OCI-LY7 (cell line): ENCODE measurements at places on chromosomes 2 and 18. TPM values are rescaled to one million over a fixed set of nuclear protein-coding genes. Genes with fewer than 3 reads are reported as not detected.

DNAJC5G gene
- total RNA-seq = 18.1 and 18.2 TPM in 2 replicates

WNT10A gene
- 6.4 and 11.4 TPM in 2 replicates for total RNA-seq

ANKRD30BL gene
- 0.79 TPM in 1 of 2 replicates, not detected in the other for total RNA-seq

ICA1L gene
- total RNA-seq = 11.1 and 12.0 TPM in 2 replicates

SPP2 gene
- not detected in 2 replicates for total RNA-seq

PKDCC gene
- total RNA-seq = not detected in 2 replicates

PAIP2B gene
- total RNA-seq = 6.9 and 8.2 TPM in 2 replicates

FIGN gene
- total RNA-seq = not detected in 2 replicates

INPP5D gene
- total RNA-seq = 92.6 and 109 TPM in 2 replicates

- no peak for DNase-seq
These were observed 27.7 kb upstream of the ACTR2 start for GRCh38 chr2:65199891-65200290.

DNA sequence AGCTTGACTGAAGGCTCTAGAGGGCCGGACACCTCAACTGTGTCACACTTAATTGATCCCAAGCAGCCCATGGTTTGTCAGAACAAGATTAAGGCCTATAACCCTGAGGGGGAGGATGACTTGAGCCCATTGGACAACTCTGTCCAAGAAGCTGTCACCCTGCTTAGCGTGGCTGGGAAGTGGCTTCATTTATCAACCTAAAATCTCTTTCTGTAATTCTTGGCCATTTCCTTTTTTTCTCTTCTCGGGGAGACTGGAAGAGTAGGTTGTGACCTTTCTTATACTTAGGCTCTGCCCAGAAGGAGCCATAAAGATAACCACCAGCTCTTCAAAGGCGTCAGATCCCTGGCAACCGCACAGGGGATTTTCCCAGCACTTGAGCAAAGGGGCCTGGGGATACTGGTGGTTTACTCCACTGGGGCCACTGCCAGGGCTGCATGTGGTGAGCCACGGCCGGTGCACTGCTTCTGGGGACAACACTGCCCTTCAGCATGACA is 265.5 kb downstream of the CYRIA start:
- no peak for DNase-seq

GRCh38 chr2:192773044-192773443 is 578.3 kb upstream of the TMEFF2 start:
- DNase-seq = no peak

GRCh38 chr2:11564816-11565567 is 31.1 kb downstream of the GREB1 start:
- DNase-seq = no peak

DNA sequence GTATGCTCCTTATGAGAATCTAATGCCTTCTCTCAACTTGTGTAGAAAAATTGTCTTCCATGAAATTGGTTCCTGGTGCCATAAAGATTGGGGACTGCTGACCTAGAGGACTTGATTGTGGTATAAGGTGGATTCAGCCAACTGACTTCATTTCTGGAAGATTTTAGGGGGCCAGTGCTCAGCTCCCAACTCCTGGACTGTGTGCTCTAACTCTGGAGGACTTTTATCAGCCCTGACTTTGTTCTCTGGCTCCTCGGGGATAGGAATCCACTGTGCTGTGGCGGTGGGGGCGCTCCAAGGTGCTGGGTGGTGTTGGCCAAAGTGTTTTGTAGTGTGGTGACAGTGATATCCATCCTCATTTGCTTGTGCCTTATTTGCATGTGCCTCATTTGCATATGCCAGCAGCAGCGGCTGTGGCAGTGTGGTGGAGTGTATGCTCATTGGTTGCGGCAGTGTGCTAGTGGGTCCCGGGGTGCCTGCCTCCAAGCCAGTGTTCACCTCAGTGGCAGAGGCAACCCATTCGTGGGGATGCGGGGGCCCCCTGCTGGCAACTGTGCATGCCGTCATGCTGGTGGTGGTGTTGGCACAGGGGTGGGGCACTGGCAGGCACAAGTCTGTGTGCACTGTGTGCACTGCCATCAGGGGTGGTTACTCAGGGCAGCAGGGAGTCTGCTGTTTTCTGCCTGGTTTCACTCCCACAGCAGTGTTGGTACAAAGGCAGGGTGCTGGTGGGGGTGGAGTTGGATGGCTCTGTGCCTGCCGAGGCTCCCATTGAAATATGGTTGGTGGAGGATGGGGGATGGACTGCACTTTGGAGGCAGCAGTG is 19.6 kb downstream of the EHBP1 start:
- DNase-seq = peak; percentile 15

DNA sequence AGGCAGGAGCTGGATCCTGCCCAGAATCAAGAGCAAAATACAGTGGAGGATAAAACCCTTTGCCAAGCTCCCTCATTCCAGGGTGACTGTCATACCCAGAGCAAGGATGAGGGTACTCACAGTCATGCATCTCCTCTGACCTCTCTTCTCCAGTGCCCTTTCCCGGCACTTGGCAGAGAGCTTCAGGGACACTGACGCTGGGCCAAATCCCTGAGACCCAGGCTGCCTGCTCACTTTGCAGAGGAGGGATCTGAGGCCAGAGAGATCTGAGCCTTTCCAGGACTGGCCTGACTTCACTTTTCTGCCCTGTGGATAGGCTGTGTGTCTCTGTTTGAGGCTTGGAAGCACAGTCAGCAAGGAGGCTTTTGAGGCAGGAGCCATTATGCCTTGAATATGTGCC is 330.0 kb downstream of the CELF4 start:
- no peak for DNase-seq

DNA sequence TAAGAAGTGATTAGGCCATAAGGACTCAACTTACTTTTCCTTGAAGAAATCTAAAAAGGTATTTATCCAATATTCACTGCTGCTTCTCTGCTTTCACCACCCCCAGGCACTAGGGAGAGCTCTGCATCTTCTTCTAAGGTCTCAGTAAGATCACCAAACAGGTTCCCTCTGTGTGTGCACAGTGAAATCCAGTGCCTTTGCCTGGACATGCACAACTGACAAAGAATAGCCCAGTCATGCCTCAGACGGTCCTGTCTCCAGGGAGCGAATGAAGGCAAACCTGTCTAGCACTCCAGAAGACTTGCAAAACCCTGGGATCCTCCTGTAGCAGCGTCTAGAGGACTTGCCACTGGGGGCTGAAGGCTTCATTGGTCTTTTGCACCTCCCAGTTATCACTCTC is 344.5 kb upstream of the LRATD1 start:
- DNase-seq = no peak

DNA sequence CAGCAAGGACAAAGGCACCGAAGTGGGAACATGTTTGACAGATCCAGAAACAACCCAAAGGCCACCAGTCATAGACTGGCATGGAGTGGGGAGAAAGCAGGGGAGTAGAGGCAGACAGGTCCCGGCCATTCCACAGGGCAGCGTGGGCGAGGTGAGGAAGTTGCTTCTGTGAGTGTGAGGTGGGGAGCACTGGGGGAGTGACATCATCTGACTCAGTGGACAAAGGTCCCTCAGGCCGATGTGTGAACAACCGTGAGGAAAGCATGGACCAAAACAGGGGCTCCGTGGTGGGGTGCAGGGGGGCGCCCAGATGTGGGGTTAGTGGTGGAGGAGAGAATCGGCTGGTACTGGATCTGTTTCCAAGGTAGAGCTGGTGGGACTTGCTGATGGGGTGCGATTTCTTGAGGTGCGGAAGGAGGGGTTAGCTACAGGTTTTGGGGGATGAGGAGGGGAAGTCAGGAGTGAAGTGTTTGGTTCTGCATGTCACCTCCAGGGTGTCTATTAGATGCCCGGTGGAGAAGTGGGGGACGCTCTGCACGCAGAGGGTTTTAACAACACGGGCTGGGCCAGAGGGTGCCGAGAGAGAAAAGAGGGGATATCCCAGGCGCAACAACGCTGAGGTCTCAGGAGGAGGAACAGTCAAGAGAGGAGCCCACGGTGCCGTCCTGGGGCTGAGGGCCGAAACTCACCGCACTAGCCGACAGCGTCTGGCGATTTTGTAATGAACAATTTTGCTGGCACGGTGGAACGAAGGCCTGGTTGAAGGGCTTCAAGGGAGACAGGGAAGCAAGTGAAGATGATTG is 2.5 kb upstream of the SFT2D3 start:
- no peak for DNase-seq

DNA sequence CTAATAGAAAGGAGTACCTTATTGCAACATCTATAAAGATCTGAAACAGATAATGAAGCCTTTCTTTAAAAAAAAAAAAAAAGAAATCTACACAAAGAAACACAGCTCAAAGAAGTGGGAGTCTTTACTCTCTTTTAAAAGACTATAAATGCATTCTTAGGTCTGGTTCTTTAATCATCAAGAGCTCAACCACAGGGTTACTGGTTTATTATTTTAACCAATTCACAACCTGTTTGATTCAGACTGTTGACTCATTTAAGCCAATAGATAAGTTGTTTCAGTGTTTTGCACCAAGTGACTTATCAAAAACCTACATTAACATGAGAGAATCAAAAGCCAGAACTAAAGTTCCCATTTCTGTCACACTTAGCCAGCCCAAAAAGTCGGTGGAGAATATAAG is 93.1 kb downstream of the TCF4 start:
- no peak for DNase-seq

- no peak for DNase-seq
These were observed 234.5 kb downstream of the METTL4 start for GRCh38 chr18:2336690-2337392.

- DNase-seq = no peak
These were observed 64.8 kb upstream of the ALKAL2 start for GRCh38 chr2:352696-353095.

DNA sequence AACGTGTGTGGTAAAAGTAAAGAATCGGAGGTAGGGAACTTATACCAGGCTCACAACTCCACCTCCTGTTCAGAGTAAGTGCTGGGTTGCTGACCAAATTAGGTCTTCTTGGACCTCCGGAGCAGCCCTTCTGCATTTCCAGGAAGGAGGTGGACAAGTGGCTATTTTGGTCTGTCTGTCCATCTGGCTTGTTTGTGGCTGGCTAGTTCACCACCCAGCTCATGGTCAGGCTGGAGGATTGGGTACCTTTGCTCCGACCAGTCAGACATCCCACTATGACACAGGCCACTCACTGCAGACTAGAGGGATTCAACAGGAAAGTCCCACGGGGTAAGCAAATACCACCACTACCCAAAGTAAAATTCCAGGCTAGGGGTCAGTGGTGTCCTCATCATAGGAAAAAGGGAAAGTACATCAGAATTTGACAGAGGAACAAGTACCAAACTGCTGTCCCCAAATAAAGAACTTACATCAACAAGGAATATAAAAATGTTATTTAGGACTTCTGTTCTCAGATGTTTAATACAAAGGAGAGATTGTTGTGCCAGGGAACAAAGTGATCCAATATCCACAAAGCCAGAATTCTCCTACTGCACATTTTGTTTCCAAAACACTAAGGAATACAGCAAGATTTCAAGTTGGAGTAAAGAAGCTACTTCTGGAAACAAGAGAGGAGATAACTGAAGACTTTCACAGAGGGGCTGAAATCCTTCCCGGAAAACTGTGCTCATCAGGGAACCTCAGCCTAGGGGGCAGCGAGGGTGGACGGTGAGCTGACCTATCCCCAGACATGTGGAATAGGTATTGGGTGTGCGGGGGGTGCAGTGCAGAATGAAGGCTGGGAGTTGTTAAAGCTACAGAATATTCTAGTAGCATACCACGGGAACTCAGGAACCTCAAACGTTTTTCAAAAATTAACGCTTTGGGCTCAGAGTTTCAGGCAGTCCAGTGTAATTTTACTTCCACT is 56.9 kb downstream of the BCL2 start:
- no peak for DNase-seq

- no peak for DNase-seq
These were observed 5.5 kb downstream of the TMEM37 start for GRCh38 chr2:119436993-119437772.

- DNase-seq = no peak
These were observed 43.3 kb downstream of the CMPK2 start for GRCh38 chr2:6822406-6822805.

GRCh38 chr2:33673937-33674336 is 74.8 kb upstream of the FAM98A start:
- peak; percentile 29 for DNase-seq

DNA sequence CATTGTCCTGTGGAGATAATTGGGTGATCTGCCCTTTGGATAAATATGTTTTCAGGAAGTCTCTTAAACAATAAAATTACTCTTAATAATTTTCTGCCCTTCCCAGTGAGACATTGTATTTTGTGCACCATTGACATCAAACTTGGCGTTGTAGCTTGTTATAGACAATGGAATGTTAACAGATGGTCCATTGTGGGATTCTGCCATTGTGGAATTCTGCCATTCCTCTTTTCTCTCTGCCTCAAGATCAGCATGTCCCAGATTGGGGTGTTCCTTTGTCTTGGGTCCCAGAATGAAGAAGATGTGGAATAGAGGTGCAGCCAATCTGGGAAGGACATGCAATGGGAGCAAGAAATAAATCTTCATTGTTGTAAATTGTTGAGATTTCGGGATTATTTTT is 15.1 kb upstream of the LDAH start:
- no peak for DNase-seq

GRCh38 chr18:62738639-62739038 is 23.3 kb downstream of the PHLPP1 start:
- DNase-seq = no peak

GRCh38 chr2:260507-261161 is 3.2 kb downstream of the SH3YL1 start:
- DNase-seq = no peak

GRCh38 chr2:20447437-20448245 is 767 bp downstream of the RHOB start:
- no peak for DNase-seq

GRCh38 chr18:2222270-2223185 is 348.8 kb downstream of the METTL4 start:
- DNase-seq = no peak

GRCh38 chr2:16008856-16009255 is 68.5 kb downstream of the MYCN start:
- no peak for DNase-seq

DNA sequence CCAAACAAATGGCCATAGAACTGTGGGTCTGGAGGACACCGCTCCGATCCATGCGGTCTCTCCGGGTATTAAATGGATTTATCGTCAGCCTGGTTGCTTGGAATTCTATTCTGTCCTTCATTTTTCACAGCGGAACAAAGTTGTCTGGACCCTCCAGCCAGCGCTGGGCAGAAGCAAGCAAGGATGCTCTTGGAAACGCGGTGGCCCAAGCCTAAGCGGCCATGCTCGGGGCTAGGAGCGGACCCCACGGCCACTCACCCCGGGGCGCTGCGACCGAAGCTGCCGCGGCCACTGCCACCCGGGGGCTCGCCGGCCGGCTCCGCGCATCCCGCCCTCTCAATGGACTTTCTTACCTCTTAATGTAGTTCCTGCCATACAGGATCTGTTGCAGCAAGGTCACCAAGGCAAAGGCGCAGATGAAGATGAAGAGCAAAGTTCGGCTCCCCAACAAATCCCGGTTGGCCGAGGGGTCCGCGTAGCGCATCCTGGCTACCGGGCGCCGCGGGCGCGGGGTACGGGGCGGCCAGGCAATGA is 761 bp downstream of the ST8SIA5 start:
- DNase-seq = no peak

GRCh38 chr18:6254456-6254855 is 160.3 kb downstream of the L3MBTL4 start:
- no peak for DNase-seq

DNA sequence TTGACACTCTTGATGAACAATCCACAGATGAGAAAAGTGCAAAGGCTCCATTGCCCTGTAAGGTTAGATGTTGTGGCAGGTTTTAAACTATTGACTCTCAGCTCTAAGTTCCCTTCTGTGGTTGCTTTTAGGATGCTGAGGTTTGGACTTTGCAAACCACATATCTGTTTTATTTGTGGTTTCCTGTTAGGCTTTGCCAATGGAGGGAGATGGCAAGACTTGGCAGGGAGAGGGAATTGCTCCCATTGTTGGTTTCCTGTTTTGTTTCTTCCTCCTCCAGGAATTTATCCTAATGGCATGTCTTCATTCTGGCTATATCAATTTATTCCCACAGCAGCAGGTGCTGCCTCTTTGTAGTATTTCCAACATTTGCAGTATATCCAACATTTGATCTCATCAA is 772.3 kb downstream of the LRRTM4 start:
- DNase-seq = no peak
